ENCODE measurements at places on chromosomes 7 and 10.

DNA sequence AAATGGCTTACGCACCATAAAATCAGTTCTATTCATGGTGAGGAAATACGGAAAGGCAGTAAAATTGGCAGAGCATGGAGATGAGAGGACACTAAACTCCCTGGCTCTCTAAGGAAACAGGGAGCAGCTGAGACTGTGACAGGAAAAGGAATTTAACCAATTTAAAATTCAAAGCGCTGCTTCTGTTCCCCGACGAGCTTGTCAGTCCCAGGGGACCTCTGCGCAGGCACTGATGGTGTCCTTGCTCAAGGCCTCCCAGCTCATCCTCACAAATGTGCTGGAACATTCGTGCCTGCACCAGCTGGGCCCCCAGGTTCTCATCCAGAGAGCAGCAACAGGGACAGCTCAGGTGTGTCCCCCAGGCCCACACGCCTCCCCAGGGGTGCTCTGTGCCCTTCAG is 101.4 kb downstream of the MAD1L1 start:
- DNase-seq, result no peak

- DNase-seq, result no peak
Measured at GRCh38 chr7:11710377-11710776, 121.6 kb downstream of the THSD7A start.

DNA sequence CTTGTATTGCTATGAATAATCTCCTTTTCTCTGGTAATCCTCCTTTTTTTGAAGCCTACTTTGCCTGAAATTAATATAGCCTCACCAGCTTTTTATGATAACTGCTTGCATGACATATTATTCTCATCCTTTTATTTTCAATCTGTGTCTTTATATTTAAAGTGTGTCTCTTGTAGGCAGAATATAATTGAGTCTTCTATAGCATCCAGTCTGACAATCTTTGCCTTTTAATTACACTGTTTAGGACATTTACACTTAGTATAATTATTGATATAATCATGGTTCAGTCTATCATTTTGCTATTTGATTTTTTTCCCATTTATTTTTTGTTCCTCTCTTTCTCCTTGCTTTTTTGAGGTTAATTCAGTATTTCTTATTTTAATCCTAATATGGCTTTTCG is 240.9 kb upstream of the HPS1 start:
- no peak for DNase-seq

- DNase-seq, result no peak
Measured at GRCh38 chr7:70919481-70920073, 212.4 kb upstream of the GALNT17 start.

- DNase-seq, result no peak
Measured at GRCh38 chr10:50384898-50385297, 133.6 kb upstream of the ASAH2 start.

DNA sequence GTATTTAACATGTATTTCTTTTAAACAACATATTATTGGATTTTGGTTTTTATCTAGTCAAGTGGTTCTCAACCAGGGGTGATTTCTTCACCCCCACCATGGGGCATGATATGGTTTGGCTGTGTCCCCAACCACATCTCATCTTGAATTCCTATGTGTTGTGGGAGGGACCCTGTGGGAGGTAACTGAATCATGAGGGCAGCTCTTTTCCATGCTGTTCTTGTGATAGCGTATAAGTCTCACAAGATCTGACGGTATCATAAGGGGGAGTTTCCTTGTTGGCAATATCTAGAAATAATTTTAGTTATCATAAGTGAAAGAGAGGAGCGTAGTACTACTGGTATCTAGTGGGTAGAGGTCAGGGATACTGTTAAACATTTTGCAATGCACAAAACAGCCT is 37.6 kb downstream of the TMEM168 start:
- DNase-seq, result peak; percentile 5

DNA sequence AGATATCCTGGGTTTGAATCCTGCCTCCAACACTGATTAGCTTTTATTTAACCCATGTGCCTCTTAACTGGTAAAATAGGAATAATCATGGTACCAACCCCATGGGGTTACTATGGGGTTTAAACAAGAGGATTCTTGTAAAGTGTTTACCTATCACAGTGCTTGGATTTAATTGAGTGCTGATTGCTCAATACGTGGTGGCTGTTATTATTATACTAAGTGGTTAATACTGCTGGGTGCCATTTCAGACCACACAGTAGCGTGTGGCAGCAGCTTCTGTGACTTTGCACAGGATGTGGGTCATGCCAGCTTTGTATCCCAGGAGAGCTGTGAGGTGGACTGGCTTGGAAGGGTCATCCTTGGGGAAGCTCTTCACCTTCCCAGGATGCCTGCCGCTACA is 177.2 kb downstream of the SEC23IP start:
- DNase-seq, result no peak

DNA sequence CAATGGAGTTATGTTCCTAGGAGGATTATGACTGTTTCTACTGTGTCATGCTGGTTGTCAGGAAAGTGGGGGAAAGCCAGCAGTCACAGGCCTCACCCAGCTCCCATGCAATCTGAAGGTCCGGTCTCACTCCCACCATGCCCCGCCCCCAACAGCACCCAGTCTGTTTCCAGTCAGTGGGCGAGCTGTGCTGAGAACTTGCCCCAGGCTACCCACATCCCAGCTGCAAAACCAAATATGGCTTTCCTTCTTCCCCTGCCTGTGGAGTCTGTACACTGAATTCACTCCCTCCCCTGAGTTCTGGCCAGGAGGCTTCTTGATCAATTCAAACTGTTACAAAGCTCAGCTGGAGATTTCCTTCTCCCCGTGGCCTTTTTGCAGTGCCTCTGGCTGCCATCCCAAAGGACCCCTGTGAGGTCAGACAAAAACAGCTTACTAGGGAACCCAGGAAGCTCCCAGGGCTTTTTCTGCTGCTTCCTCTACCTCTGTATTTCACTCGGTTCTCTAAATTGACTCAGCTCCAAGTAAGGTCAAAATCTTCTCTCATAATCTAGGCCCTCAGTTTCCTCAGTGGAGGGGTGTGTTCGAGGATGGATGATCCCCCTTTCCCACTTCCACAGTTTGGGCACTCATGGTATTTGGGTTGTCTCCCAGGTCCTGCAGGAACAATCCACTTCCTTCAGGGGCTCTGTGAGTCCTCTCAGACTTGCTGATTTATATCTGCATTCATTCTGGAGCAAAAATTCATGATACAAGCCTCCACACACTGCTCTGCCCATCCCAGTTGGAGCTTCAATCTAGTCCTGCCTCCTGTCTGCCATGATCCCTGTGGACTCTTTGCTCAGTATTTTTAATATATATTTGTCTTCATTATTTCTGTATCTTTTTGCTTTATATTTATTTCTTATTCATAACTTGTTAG is 205.5 kb downstream of the SEMA3D start:
- no peak for DNase-seq

DNA sequence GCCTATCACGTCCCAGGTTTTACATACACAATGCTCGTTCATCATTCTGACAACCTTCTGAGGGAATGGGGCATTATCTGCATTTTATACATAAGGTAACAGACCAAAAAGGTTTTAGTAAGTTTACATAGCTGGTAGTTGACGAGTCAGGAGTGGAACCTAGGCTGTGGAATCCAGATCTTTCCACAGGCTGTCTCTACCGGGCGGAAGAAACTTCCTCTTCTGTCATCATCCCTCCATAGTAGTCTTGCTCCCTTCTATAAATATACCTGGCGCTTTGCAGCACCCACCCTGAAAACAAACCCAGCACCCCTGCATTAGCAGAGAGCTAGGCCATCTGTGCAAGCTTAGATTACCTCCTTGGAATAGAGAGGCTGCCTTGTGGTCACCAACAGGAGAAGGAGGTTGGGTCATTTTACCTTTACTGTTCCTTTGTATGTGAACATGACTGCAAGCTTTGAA is 1.3 kb downstream of the TSPAN13 start:
- no peak for DNase-seq

DNA sequence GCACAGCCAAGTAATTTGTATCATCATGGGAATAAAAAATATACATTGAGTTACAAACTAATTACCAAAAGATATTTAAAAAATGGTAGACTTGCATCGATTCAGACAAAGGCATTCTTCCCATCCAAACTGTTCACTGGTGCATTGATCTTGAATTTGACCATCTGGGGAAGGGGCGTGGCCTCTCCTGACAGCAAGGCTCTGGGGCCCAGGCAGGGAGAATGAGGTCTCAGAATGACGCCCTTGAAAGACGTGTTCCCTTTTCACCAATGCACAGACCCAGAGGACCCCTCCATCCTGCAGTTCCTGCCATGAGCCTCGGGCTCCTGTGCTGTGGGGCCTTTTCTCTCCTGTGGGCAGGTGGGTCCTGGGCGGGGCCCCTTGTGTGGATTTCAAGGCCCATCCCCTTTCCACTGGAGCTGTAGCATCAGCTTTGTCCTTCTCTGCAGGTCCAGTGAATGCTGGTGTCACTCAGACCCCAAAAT is 91.1 kb upstream of the PRSS58 start:
- no peak for DNase-seq

GRCh38 chr10:55378196-55378595 is 577.2 kb upstream of the PCDH15 start:
- no peak for DNase-seq
